Heart right ventricle (tissue), 16 donors: ENCODE measurements at places on chromosomes 1 and 21. TPM values are rescaled to one million over a fixed set of nuclear protein-coding genes. Genes with fewer than 3 reads are reported as not detected.

- H3K27ac ChIP-seq, result no peak overlapping the region
- H3K36me3 ChIP-seq, result no peaks in the 10 kb centered on the region
Measured at GRCh38 chr1:114091711-114092110, 62.0 kb downstream of the SYT6 start.

GRCh38 chr1:54977533-54978297 is 2.7 kb upstream of the TMEM61 start:
- H3K27ac ChIP-seq, result no peak overlapping the region
- peaks cover 36% of the 10 kb centered on the region for H3K27me3 ChIP-seq
- H3K4me3 ChIP-seq, result no peak overlapping the region
- DNase-seq, result no peak

DNA sequence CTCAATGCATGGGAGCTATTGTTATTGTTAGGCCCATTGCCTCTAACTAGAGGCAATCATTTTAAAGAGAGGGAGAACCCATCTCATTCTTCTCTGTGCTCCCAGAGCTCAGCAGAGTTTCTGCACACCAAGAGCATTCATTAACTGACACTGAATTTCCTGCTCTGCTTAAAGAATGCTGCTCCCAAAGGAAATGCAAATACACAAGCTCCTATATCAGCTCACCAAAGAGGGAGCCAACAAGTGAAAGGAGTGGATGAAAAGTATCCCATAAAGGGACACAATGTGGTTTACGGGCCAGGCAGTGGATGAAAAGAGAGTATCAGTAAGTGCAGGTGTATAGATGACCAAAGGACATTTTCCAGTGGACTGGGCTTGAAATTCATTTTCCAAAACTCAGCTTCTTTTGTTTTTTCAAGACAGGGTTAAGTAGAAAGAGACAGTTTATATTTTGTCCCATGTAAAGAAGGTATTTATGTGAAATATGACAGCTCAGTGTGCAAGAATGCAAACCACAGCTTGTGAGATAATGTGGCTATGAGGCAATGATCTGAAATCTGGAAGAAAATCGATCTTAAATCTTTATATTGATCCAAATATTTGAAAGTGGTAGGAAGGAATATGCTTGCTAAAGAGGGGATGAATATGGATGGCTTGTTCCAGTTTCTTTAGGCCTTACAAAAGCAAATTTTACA is 207.7 kb upstream of the CAMK1G start:
- no peak overlapping the region for H3K27ac ChIP-seq
- no peaks in the 10 kb centered on the region for H3K36me3 ChIP-seq
- no peaks in the 10 kb centered on the region for H3K4me1 ChIP-seq
- H3K27me3 ChIP-seq, result peaks cover 7% of the 10 kb centered on the region
- H3K4me3 ChIP-seq, result no peak overlapping the region
- no peak for DNase-seq

DNA sequence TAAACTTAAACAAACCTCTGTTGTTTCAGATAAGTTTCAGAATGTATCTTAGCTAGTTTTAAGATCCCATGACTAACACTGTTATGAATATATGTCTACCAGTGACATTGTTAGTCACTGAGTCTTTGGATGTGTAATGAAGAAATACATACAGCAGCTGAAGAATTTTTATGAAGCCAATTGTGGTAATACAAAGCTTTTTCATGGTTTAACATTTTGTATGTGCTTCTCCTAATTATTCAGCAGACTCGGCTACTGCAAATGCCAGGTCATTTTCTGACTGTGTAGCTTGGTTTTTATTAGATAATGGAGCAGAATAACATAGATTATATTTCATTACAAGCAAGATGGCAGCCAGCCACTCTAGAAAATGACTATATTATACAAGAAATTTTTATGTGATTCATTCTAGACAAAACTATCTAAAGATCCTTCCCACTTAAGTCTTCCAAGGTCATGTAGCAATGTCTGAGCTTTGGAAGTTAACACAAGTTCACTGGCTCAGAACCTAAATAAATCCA is 147.8 kb downstream of the TNFSF18 start:
- no peaks in the 10 kb centered on the region for H3K36me3 ChIP-seq
- no peaks in the 10 kb centered on the region for H3K4me1 ChIP-seq
- H3K27me3 ChIP-seq, result no peaks in the 10 kb centered on the region
- no peak overlapping the region for H3K27ac ChIP-seq
- no peak overlapping the region for H3K4me3 ChIP-seq

- DNase-seq, result peak; percentile 36
- no peaks in the 10 kb centered on the region for H3K36me3 ChIP-seq
- H3K4me1 ChIP-seq, result peaks cover 2% of the 10 kb centered on the region
- peak overlapping the region; percentile 6 for H3K4me3 ChIP-seq
- peak overlapping the region; percentile 2 for H3K27ac ChIP-seq
- H3K27me3 ChIP-seq, result no peaks in the 10 kb centered on the region
Measured at GRCh38 chr1:54413295-54413694, 7.1 kb upstream of the SSBP3 start.

- H3K27ac ChIP-seq, result peak overlapping the region; percentile 100
- H3K27me3 ChIP-seq, result no peaks in the 10 kb centered on the region
- DNase-seq, result peak; percentile 78
- H3K4me3 ChIP-seq, result peak overlapping the region; percentile 77
Measured at GRCh38 chr1:228082918-228083870, 686 bp downstream of the ARF1 start.

GRCh38 chr1:220235462-220235861 is 36.8 kb downstream of the RAB3GAP2 start:
- no peak overlapping the region for H3K27ac ChIP-seq
- no peaks in the 10 kb centered on the region for H3K27me3 ChIP-seq
- H3K36me3 ChIP-seq, result peaks cover 13% of the 10 kb centered on the region
- no peak overlapping the region for H3K4me3 ChIP-seq
- peaks cover 20% of the 10 kb centered on the region for H3K4me1 ChIP-seq

GRCh38 chr21:35203093-35203977 is 154.2 kb upstream of the RUNX1 start:
- peaks cover 28% of the 10 kb centered on the region for H3K4me1 ChIP-seq
- no peak for DNase-seq

DNA sequence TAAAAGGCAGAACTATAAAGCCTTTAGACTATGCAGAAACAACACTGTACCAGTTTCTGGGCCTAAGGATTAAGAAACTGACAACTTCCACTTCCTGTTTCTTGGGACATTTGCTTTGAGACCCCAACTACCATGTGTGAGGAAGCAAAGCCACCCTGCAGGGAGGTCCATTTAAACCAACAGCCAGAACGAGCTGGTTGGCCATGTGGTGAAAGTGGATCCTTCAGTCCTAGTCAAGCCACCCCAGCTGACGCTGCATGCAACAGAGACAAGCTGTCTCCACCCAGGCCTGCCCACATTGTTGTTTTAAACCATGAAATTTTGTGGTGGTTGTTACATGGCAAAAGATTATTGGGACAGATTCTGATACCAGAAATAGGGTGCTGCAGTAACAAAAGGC is 31.8 kb upstream of the SLFNL1 start:
- no peaks in the 10 kb centered on the region for H3K27me3 ChIP-seq
- H3K27ac ChIP-seq, result no peak overlapping the region
- H3K4me1 ChIP-seq, result no peaks in the 10 kb centered on the region
- DNase-seq, result no peak
- no peak overlapping the region for H3K4me3 ChIP-seq

DNA sequence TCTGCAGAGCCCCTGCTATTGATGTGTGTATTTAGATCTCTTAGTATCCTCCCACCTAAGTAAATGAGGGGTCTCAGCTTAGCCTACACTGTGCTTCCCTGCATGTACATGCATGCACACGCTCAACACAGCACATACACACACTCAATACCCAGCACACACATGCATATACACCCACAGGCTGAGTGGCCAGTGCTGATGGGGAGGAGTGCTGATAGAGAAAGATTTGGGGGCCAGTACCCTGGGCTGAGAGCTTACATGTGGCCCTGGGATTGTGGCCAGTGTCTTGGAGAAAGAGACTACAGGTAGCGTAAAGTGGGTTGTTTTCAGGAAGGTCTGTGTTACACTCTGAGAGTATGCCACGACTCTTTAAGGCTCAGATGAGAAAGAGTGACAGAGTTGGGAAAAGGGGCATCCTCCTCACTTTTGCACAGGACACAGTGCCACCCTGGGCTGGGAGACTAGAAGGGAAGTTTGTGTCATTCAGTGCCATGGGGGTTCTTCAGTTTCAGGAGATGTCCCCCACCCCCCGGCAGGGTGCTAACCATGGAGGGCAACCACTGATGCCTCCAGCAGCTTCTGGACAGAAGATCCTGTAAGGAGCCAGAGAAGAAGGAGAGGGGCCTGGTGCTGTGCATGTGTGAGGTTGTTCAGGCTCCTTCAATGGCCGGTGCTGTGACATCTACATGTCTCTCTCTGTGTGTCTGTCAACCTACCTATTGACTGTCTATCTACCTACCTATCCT is 166.8 kb downstream of the RHOU start:
- peaks cover 11% of the 10 kb centered on the region for H3K27me3 ChIP-seq
- no peak for DNase-seq
- H3K27ac ChIP-seq, result no peak overlapping the region
- H3K4me3 ChIP-seq, result no peak overlapping the region
- no peaks in the 10 kb centered on the region for H3K4me1 ChIP-seq

- H3K27me3 ChIP-seq, result no peaks in the 10 kb centered on the region
- no peak for DNase-seq
- H3K4me1 ChIP-seq, result no peaks in the 10 kb centered on the region
Measured at GRCh38 chr1:117286145-117286544, 75.4 kb upstream of the VTCN1 start.

- H3K4me1 ChIP-seq, result no peaks in the 10 kb centered on the region
- H3K36me3 ChIP-seq, result no peaks in the 10 kb centered on the region
- no peak overlapping the region for H3K4me3 ChIP-seq
- no peaks in the 10 kb centered on the region for H3K27me3 ChIP-seq
Measured at GRCh38 chr1:15295696-15296095, 48.7 kb downstream of the FHAD1 start.

- H3K4me1 ChIP-seq, result peaks cover 13% of the 10 kb centered on the region
- H3K36me3 ChIP-seq, result no peaks in the 10 kb centered on the region
- no peak for DNase-seq
- no peak overlapping the region for H3K27ac ChIP-seq
Measured at GRCh38 chr1:197144570-197145325, 1.7 kb downstream of the ASPM start.

- no peaks in the 10 kb centered on the region for H3K27me3 ChIP-seq
- peaks cover 97% of the 10 kb centered on the region for H3K36me3 ChIP-seq
- H3K4me1 ChIP-seq, result peaks cover 20% of the 10 kb centered on the region
- H3K4me3 ChIP-seq, result no peak overlapping the region
- H3K27ac ChIP-seq, result no peak overlapping the region
- DNase-seq, result no peak
Measured at GRCh38 chr1:44647896-44648295, 26.4 kb downstream of the TMEM53 start.

GRCh38 chr1:227793948-227794816 is 21.3 kb upstream of the PRSS38 start:
- peaks cover 7% of the 10 kb centered on the region for H3K27me3 ChIP-seq
- no peaks in the 10 kb centered on the region for H3K36me3 ChIP-seq
- H3K4me3 ChIP-seq, result no peak overlapping the region
- peaks cover 11% of the 10 kb centered on the region for H3K4me1 ChIP-seq
- DNase-seq, result peak; percentile 54

- no peak for DNase-seq
- H3K36me3 ChIP-seq, result no peaks in the 10 kb centered on the region
- H3K4me1 ChIP-seq, result no peaks in the 10 kb centered on the region
- no peak overlapping the region for H3K27ac ChIP-seq
Measured at GRCh38 chr21:42839271-42840231, 39.8 kb downstream of the WDR4 start.

DNA sequence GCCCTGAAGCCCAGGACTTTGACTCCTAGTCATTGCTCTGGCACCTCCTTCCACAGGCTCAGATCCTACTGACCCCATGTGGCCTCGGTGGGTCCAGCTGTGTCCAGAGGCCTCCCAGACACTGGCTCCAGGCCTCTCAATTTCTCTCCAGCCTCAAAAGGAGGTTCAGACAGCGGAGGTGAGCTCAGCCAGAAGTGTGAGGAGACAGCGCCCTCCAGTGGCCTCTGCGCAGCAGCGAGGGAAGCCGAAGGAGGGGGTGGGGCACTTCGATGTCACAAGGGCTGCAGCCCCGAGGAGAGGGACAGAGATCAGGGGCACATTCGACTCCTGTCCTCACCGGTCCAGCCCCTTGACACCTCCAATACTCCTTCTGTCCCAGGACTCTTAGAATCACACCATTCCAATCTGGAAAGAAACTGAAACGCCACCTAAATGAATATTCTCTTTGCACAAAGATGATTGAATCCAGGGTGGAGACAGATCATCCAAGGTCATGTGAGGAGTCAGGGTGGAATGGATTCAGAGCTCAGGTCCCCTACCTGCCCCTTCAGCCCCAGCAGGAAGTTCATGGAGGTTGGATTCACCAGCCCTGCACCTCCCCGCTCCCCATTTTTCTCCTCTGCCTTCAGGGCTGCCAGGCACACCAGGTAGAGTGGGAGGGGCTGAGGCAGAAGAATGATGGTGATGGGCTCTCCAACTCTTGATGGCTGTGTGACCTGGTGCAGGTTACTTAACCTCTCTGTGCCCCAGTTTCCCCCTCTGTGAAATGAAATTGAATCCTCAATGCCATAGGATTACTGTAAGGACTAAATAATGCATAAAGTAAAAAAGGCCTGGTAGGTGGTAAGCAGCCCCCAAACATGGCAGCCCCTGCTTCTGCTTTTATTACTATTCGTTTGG is 34.8 kb upstream of the ZBTB40 start:
- H3K4me3 ChIP-seq, result no peak overlapping the region
- peak; percentile 69 for DNase-seq
- peaks cover 18% of the 10 kb centered on the region for H3K27me3 ChIP-seq
- no peaks in the 10 kb centered on the region for H3K36me3 ChIP-seq

RIPPLY3 gene
- total RNA-seq, result not detected

IFNLR1 gene
- 3.4 TPM for total RNA-seq

DCLRE1B gene
- total RNA-seq, result 4.2 TPM

MROH9 gene
- total RNA-seq, result not detected

PRKAA2 gene
- 145 TPM for total RNA-seq

C1orf94 gene
- total RNA-seq, result not detected
